NCI-H1436 treated with DMSO at 0.1 percent for 48 hours (cell line): ENCODE measurements at places on chromosomes 2 and 18.

DNA sequence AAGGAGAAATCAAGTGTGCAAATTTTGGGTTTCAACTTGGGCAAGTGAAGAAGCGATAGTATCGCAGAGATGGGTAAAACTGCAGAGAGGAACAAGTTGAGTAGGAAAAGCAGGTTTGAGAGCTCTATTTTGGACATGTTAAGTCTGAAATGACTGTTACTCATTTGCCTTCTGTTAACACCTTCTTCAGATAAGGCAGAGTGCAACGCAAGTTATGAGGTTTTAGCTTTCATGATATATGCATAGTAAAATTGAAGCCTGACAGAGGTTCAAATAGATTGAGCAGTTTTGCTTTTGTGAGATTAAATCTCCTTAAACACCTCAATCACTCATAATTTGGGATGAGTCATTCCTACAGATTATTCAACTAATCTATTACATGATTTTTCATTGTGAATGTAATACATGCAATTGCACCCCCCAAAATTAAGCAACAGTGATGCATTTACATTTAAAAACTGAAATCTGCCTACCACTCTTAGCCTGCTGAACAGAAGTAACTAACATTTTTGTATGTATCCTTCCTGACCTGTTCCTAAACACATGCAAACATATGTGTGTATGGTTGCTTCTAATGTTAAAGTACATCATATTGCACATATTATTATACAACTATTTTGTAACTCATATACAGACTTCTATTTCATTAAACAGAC is 575.4 kb downstream of the ARHGAP15 start:
- DNase-seq: no peak

DNA sequence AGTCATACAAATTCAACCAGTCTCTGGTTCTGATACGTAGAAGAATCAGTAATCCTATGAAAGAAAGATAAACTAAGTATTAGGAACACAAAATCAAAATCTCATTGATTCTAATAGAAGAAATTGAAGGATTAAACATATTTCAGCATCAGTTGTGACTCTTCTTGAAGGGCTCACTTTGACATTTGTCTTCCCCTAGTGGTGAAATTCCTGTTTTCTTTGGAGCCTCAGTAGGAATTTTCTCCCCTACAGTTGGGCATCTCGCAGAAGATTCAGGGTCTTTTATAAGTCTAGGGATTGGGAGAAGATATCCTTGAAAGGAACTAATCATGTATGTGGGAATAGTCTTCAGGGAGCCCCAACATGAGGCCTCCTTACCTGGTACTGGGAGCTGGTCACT is 2.8 kb upstream of the CRYGB start:
- no peak for DNase-seq

DNA sequence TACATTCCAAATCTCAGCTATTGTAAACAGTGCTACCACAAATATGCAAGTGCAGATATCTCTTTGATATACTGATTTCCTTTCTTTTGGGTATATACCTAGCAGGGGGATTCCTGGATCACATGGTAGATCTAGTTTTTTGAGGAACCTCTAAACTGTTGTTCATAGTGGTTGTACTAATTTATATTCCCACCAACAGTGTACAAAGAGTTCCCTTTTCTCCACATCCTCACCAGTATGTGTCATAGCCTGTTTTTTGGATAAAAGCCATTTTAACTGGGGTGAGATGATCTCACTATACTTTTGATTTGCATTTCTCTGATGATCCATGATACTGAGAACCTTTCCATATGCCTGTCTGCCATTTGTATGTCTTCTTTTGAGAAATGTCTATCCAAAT is 6.3 kb upstream of the CCNT2 start:
- no peak for DNase-seq

DNA sequence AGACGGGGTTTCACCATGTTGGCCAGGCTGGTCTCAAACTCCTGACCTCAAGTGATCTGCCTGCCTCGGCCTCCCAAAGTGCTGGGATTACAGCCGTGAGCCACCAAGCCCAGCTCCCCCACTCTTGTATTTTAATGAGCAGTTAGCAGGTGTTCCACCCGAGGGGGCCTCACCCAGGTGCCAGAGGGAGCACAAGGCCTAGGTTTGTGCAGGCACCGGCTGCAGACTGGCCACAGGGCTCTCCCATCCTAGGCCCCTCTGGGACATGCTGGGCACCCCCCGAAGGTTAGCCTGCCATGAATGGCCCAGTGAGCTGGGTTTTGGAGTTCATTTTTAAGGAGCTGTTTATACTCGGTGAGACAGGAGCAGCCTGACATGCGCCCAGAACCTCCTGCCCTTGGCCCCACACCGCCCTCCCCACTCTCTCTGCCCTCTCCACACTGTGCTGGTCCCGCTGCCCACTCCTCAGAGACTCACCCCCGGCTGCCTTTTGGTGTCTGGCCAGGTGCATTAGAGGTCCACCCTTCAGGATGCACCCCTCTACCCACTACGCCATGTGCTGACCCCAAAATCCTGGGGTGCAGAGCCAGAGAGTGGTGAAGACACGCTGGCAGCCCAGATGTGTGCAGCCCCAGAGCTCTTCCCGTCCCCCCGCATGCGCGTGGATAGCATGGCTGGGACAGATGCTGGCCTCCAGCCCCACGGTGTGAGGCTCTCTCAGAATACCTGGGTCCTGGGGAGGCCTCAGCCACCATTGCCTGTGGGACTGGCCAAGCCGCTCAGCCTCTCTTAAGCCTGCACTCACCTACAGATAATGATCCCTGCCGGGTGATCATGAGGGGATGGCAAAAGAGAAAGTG is 11.2 kb upstream of the KLF11 start:
- no peak for DNase-seq

- DNase-seq: no peak
These were observed 356.6 kb upstream of the SALL3 start for GRCh38 chr18:78622907-78623541.

- DNase-seq: no peak
These were observed 245.7 kb downstream of the DYM start for GRCh38 chr18:49214706-49215105.

- no peak for DNase-seq
These were observed 681.0 kb downstream of the KCNJ3 start for GRCh38 chr2:155379494-155379893.

GRCh38 chr2:148876202-148876594 is 1.2 kb downstream of the KIF5C start:
- DNase-seq: no peak

DNA sequence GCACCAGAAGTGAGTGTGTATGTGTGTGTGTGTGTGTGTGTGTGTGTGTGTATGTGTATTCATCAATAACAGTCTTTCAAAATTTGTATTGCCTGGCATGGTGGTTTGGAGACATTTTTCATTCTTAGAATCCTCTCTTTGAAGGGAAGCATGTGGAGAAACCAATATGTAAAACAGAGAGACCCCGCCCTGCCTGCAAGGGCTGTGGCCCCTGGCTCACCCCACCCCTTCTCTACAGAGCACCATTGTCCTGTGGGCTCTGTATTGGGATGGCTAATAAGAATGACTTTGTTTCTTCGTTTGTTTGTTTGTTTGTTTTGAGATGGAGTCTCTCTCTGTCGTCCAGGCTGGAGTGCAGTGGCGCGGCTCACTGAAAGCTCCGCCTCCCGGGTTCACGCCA is 65.9 kb downstream of the GNAL start:
- no peak for DNase-seq

- DNase-seq: no peak
These were observed 58.3 kb downstream of the LDLRAD4 start for GRCh38 chr18:13276530-13277520.

- DNase-seq: no peak
These were observed 317.0 kb upstream of the MYT1L start for GRCh38 chr2:2648094-2648493.

GRCh38 chr2:8368463-8368862 is 313.4 kb upstream of the ID2 start:
- no peak for DNase-seq

DNA sequence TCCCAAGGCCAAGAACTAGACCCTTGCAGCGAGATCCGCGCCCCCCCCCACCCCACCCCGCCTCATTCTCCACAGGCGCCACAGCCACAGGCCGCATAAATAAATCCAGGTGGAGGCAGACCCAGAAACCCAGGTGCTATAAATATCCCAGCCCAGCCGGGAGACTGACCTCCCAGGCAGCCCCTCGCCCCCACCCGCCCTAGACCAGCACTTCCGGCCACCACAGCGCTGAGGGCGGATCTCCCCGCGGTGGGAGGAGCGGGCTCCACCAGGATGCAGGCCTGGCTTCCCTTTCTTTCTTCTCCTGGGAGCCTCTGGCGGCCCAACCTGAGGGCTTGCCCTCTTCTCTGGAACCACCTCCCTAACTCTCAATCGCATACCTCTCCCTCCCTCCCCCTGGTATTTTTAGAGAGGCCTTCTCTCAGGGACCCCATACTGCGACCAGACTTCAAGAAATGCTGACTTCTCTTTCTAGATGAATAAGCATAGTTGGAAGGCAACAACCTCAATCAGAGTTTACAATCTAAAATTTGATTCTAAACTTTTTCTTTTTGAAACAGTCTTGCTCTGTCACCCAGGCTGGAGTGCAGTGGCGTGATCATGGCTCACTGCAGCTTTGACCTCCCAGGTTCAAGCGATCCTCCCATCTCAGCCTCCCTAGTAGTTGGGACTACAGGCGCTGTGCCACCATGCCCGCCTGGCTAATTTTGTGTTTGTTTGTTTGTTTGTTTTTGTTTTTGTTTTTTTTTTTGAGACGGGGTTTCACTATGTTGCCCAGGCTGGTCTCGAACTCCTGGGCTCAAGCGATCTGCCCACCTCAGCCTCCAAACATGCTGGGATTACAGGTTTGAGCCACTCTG is 55.0 kb downstream of the PKDCC start:
- no peak for DNase-seq

GRCh38 chr2:224584785-224585210 is 365 bp downstream of the CUL3 start:
- no peak for DNase-seq

GRCh38 chr18:70494524-70494923 is 205.7 kb downstream of the SOCS6 start:
- no peak for DNase-seq

DNA sequence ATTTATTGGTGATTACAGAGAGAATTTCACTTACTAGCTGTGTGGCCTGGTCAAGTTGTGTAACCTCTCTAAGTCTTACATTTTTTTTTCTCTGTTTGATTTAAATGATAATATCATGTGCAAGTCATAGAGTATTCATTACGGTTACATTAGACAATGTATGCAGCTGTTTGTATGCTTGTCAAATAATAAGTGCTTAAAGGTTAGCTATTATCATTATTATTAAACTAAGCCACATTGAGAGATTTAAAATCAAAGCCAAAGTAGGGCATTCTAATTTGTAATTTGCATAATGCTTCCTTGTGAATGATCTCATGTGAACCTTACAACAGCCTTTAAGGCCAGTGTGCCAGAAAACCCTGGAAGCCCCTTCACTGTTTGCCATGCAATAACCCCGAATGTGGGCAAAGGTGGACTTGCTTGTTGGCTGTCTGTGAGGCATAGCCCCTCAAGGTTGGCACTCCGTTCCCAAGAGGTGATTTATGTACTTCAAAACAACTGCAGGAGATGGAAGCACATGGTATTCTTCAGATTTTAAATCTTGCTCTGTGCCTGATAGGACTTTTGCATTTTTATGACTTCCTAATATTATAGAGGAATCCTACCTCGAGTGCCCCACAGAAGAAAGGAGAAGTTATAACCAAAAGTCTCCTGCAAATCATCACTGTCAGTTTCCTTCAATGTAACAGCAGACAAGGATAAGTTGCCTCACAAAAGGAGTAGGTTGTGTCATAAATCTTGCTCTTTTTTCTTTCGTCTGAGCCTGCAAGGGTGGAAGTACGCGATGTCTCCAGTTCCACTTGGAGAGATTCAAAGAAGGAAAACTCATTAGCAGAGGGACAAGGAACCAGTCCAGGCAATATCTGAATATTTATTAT is 272.0 kb downstream of the TGIF1 start:
- DNase-seq: no peak

DNA sequence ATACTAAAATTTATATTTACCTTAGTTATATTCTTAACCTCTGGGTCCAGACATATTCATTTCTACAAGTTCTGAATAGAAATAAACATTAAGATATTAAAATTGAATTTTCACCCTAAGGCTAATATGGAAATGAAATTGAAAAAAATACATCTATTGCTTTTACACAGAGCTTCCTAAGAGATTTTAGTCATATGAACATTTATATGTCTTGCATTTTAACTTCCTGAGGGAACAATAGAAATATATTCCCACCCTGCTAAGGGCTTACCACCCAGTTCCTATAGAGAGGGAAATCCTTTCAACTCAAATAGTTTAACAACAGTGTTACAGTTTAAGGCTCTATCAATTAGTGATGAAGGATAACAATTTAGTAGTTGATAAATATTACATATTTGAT is 60.5 kb downstream of the SOCS6 start:
- DNase-seq: no peak

DNA sequence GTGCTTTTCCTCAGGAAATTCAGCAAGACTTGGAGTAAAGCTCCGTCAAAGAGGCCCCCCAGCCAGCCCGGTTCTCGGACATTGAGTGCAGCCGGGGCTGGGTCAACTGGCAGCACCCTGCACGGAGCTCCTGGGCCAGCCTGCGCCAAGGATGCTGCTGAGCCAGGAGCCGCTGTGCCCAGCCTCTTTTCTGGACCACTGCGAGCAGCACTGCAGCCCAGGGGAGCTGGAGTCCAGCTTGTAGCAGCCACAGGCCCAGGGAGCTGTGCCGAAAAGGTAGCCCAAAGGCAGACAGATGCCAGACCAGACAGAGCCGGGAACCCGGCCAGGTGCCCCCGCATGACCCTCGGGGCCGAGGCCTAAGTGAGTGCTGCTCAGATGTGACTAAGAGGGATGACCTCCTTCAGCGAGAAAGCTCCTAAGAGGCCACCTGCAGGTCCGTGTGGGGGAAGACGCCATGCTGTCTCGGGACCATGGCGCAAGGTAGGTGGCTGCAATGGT is 7.3 kb downstream of the CLHC1 start:
- no peak for DNase-seq

DNA sequence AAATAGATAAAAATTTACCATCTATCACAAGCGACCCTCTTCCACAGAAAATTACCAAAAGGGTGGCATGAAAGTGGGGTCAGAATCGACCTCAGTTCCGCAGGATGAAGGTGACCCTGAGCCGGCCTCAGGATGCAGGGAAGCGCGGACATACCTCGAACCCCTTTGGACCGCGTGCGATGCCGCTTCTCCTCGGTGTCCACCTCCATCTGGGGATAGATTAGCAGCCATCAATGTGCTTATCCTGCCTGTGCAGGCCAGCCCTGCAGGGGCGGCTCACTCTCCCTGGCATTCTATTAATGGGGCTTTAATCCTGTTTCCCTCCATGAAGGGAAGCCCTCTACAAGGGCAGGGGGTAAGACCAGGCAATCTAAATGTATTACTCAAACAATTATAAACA is 235.3 kb upstream of the PXDN start:
- DNase-seq: no peak

DNA sequence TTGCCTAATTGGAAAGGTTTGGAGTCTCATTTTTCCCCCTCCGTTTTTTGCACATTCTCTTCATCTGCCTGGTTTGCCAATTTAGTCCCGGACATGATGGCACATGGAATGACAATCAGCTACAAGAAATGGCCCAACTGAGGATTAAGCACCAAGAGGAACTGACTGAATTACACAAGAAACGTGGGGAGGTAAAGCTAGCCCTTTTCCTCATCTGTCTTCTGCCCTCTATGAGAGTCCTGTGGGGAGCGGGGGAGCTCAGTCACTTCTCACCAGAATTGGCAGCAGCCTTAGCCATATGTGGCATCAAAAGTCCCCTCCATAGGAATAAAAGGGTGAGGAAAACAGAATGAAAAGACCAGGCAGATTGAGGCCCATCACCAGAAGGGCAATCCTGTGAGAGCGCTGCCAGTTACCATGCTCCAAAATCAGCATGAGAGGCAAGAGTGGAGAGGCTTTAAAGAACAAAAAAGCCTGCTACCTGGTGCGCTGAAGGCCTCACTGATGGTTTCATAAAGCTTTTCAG is 11.6 kb downstream of the ATG16L1 start:
- DNase-seq: no peak

- no peak for DNase-seq
These were observed 680.2 kb upstream of the CHAC2 start for GRCh38 chr2:53087262-53087873.
